Stimulated activated naive CD4-positive, alpha-beta T cell treated with Interleukin-2 at 50 U/mL for 16 hours (primary cell): ENCODE measurements at places on chromosomes 2 and 18.

DNA sequence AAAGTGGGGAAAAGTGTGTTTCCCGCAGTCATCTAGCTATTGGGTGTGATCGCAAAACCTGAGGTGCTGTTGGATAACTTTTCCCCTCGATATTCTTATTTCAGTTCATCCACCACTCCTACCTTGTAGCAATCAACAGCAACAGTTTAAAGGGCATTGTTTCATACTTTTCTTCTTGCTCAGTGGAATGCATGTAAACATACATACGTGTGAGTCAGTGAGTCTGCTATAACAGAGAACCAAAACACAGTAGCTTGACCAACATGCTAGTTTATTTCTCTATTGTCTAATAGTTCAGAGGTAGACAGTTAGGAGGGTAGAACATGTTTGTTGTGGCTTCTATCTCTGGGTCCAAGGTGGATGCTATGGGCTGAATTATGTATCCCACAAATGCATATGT is 77.6 kb upstream of the FOXI3 start:
- no peak for DNase-seq

DNA sequence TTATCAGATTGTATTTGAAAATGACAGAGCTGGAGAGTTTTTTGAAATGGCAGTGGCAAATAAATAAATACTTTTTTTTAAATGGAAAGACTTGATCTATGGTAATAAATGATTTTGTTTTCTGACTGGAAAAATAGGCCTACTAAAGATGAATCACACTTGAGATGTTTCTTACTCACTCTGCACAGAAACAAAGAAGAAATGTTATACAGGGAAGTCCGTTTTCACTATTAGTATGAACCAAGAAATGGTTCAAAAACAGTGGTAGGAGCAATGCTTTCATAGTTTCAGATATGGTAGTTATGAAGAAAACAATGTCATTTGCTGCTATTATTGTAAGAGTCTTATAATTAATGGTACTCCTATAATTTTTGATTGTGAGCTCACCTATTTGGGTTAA is 30.9 kb downstream of the CD28 start:
- no peak for DNase-seq

DNA sequence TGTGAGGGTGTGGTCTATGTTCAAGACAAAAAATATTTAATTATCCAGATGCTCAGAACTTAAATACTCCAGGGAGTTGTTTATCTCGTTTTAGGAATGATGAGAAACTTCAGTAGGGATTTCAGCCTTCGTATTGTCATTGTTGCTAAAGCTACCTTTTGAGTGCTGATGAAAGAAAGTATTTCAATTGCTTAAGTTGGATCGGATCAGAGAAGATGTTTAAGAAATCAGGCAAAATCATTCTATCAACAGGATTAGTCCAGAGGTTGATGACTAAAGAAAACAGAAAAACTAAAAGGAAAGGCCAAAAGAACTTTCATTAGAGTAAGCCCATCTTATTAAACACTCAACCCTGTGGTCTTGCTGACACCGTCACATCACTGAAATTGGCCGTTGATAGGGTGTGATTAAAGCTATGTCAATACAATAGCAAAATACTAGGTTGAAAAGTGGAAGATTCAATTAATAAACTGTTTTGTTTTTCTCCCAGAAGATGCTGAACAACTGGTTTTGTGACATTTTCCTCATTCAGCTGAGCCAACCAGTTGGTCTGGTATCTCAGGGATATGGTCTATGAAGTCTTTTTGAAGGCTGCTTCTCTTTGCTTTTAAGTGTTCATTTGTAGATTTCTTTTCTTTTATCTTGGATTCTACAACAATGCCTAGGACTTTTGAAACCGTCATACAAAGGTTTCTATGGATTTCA is 551.7 kb downstream of the SLC4A3 start:
- DNase-seq, result no peak

- DNase-seq, result no peak
Measured at GRCh38 chr2:154537024-154537423, 161.5 kb upstream of the KCNJ3 start.

DNA sequence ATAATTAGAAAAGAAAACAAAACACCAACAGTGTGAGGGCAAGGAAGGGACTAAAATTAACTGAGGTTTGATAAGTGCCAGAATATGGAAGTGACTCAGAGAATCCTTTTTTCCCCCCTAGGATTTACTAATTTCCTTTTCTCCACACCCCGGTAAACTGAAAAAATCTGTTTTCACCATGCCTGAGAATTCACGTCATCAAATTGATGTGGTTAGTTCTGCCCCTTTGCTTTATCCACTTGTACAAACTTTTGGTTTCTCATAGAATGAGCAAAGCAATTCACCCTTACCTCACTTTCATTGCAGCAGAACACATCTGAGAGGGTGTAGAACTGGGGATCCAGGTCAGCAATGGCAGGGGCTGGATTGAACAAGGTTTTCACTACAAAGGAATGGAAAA is 57.8 kb downstream of the RBKS start:
- DNase-seq, result no peak

GRCh38 chr2:3212984-3213383 is 164.6 kb downstream of the EIPR1 start:
- DNase-seq, result no peak
